Stimulated activated CD4-positive, alpha-beta T cell treated with anti-CD3 and anti-CD28 coated beads, TNF-alpha, amount 100 ng/mL, for 48 hours (primary cell): ENCODE measurements at places on chromosomes 7 and 10.
A peak's percentile ranks its signal among the peaks of the same experiment; 100 is the strongest.

DNA sequence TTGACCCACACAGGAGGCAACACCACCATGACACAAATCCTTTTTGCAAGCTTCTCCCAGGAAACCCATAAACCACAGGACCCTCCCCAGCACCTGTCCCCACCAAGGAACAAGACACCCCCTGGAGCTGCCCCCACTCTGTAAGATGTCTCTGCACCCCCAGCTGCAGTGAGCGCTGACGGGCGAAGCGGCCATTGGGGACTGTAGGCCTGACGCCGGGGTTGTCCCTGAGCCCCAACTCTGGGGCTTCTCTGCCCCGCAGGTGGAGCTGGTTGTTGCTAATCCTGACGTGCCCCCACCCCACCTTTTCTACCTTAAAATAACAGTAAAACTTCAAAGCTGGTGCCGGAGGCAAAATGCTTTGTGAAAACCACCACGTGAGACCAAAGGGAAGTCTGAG lies 94.7 kb upstream of the PPP2R2D start:
- no peak for DNase-seq

GRCh38 chr10:86954681-86955500 lies 2.5 kb downstream of the MMRN2 start:
- no peak for DNase-seq

DNA sequence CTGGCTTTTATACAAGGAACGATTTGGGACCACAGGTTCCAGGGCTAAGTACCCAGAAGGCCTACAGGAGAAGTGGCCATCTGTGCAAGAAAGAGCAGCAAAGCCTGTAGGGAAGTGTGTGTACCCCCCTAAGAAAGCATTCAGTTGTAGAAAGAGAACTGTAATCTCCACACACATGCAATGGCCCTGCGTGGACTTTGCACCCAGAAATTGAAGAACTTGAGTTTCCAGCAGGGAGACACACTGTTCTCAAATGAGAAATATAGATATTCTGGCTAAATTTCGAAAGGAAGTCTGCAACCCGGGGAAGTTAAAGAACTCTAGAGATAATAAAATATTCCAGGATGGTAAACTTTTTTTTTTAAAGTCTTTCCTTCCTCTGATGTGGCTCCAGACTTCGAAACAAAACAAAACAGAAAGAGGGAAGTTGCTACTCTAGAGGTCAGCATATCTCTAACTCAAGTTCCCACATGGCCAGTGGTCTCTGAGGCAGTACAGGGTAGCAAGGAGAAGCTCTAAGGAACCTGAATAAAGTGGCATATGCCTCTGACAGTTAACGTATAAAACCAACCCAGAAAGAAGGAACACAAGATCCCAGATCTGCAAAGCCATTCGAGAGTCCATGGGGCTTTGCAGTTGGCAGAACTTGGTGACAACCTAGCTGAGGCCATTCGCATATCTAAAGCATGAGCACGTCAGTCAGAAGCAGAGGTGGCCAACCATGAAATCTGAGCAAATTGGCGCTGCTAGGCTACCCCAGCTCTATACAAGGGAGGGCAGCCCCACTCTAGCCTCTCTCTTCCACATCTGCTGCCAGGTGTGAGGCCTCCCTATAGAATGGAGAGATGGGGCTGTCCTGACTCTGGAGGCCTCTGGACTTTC lies 56.6 kb downstream of the ELMO1 start:
- no peak for DNase-seq

DNA sequence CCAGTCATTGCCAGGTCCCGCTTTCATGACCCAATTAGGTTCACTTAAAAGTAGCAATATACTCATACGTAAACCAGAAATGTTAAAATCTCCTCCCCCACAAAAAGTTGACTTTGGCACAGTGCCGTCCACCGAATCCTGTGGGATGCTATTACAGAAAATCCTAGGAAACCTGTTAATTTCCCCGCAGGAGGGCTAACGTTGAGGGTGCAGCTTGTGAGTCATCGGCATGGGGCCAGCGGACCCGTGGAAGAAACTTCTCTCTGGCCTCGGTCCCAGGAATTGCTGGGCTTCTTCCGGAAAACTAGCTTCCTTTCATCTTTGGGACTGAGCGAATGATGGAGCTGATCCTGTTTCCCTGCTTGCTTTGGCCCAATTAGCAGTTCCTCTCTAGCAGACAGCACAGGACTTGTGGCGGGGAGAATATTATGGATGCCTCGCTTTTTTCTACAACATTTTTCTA lies 13.5 kb downstream of the CRYGN start:
- DNase-seq: no peak

DNA sequence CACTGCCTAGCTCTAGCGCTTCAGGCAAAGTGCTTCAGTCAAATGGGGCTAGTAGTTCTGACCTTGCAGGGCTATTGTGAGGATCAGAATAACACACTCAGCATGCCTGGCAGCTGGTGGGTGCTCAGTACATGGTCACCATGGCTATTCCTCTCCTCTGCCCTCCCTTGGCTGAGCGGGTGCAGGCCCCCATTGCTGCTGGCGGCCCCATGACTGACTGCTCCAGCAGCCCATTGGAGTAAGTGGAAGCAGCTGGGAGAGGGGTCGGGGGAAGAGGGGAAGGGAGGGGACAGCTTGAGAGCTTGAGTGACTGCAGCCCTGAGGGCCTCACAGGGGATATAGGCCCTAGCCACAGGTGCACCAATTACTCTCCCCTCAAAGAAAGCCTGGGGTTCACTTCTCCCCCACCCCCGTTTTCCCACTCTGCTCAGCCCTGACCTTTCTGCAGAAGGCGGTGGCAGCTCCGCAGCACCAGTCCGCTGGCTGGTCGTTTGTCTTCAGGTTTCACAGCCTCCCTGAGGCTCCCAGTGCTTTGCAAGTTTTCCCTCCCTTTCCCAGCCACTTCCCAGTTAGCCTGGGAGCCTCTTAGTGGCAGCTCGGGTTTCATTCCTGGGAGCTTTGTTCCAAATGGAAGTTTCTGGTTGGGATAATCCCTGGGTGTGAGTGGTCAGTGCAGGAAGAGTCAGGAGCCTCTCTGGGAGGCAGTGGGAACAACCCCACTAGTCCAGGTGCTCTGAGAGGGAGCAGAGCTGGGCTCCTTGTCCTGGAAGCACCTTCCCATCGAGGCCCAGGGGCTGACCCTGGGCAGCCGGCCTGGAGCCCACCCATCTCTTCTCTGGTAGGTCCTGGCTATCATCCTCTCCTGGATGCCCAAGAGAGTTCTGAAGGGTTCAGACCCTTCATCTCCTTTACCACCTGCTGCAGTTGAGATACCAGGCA lies 16.3 kb downstream of the FGF8 start:
- no peak for DNase-seq

GRCh38 chr10:47287365-47287802 lies 12.6 kb upstream of the GDF10 start:
- no peak for DNase-seq

DNA sequence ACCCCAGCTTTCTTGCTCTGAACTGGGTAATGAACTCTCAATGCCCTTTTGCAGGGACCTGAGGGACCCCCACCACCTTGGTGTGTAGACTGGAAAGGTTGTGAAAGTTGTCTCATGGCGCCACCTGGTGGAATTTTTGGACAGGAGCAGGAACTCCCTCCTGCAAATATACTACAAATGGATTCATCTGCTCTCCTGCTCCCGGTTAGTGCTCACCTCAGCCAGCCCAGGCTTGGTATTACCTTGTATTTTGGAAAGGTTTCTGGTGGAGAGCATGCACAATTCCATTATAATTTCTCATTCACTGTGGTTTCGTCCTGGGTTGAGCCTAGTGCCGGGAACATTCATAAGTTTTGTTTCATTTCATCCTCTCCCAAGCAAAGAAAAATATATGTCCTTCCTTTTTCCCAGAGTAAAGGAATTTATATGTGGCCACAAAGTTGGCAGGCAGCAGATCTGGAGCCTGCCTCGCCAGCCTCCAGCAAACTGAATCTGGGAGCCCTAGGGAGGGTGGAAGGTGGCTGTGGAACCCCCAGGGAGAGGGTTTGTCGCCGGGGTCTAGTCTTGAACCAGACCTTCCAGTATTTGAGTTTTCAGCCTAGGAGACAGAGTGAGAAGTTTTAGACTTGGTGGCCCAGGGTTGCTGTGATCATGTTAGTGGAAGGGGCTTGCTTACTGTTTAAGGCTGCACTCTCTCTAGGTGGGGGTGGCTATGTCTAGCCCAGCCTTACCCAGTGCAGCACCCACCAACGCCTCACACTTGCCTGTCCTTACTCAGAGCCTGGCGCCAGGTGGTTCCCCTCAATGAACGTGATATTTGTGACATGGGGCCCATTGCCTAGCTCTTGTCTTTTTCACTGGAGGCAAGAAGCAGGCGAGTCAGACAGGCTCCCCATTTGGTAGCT lies 9.5 kb downstream of the FAM241B start:
- peak; percentile 26 for DNase-seq

DNA sequence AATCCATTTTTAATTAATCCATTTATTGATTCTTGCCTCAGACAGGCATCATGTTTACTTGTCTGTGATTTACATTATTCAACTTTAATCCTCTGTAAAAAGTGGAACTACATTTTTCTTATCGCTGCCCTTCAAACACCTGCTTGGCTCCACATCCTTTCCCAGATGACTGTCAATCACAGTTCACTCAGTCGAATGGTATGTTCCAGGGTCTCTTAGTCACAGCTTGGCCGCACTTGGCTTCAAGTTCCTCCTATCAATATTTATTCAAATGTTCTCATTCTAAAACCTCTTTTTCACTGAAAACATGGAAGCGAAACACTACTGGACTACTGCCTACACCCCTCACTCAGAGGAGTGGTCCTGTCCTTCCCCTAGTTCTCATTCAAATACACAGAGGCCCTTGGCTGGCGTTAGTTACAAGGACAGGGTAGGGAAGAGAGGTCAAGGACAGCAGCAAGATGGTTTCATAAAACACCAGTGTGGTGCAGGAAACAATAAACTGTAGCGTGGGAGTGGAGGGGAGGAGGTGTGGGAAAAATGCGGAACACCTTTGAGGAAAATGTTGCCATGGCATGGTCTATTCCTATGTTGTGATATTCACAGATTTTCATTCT lies 143.2 kb downstream of the USP6NL start:
- DNase-seq: no peak
